ENCODE measurements at places on chromosomes 6 and 20. TPM values are rescaled to one million over a fixed set of nuclear protein-coding genes. Genes with fewer than 3 reads are reported as not detected.
A peak's percentile ranks its signal among the peaks of the same experiment; 100 is the strongest.

- no peak for DNase-seq
These were observed 372.7 kb upstream of the RGS17 start for GRCh38 chr6:153503810-153504209.

DNA sequence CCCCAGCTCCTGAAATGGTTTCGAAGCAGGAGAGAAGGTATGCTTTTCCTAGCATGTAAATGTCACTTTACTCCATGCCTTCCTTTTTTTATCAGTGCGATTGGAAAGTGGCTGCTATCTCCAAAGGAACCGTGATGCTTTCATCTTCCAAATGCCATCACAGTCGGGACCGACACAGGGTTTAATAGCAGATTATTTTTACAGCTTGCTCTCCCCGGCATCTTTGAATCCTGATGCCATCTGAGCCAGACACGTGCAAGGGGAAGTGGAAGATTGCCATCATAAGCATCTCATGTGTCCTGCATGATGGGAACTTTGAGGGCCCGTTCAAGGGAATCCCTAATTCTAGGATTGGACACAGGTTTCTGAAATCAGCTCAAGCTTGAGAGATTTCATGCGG lies 253.4 kb upstream of the KCNG1 start:
- no peak for DNase-seq

GRCh38 chr6:44113414-44113813 lies 13.8 kb downstream of the MRPL14 start:
- DNase-seq = no peak

- DNase-seq = no peak
These were observed 16.3 kb downstream of the NCOA5 start for GRCh38 chr20:46073443-46073842.

DNA sequence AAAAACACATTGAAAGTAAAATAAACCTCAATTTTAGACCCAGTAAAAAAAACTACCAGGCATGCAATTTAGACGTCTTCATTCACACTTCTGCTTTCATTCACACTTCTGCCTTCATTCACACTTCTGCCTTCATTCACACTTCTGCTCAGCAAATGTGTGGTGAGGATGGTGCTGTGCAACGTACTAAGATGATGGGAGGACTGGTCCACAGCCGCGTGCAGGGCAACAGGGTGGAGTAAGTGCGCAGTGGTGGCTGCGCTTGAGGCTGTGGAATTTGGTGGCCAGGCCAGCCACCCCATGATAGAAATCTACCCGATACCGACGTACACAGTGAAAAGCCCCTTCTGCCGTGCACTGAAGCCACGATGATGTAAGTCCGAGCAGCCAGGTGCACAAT lies 114.3 kb upstream of the CD93 start:
- DNase-seq = no peak

GRCh38 chr6:159557031-159557430 lies 136.0 kb downstream of the SOD2 start:
- DNase-seq = no peak

DNA sequence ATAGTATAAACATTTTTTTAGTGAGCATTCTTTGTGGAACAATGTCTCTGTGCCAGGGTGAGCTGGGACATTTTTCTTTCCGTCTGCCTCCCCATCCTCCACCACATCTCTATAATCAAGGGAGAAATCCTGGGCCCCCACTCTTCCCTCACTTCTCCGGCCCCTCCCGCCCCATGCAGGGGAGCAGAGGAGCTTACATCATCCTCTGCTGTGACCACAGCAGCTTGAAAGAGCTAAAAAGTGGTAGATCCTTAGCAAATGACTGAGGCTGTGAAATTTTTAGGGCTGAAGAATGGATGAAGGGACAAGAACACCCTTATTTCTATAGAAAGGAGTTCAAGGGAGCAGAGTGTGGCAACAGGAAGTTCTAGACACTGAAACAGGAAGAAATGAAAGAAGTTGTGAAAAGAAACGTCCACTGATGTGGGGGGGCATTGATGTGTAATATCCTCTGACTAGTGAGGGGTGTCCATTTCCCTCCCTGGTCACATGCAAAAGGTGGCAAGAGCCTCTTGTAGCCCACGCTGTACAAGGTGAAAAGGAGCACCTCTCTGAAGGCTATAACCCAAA lies 380.3 kb upstream of the JARID2 start:
- no peak for DNase-seq

- DNase-seq = no peak
These were observed 107.1 kb downstream of the TSHZ2 start for GRCh38 chr20:53079261-53079691.

GRCh38 chr6:46090115-46091079 lies 39.4 kb upstream of the ENPP4 start:
- DNase-seq = peak; percentile 57

GRCh38 chr6:136607204-136607931 lies 57.1 kb upstream of the MAP7 start:
- DNase-seq = peak; percentile 31

DNA sequence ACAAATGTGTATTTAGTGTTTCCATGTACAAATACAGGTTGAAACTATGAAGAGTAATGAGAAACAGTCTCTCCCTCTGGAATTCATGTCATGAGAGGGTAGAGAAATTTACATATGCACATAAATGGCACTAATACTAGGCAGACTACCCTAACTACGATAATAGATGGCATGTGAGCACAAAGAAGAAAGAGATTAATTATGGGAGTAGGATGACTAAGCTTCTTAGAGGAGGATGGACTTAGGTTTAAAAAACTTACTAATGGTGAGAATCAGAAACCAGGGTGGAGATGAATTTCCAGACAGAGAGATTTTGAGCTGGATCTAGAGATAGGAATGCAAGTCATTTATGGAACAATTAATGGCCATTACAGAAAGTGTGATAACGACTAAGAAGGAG lies 225.3 kb upstream of the HTR1E start:
- DNase-seq = no peak

GRCh38 chr20:46994341-46994740 lies 99.7 kb downstream of the EYA2 start:
- DNase-seq = peak; percentile 32

- no peak for DNase-seq
These were observed 286.1 kb upstream of the GJE1 start for GRCh38 chr6:141846639-141847038.

GRCh38 chr6:132144456-132144855 lies 193.3 kb upstream of the CCN2 start:
- DNase-seq = no peak

The TXNDC5 gene
- 128 TPM for total RNA-seq

The PTPRT gene
- total RNA-seq = 1.5 TPM

The SPTLC3 gene
- 24.5 TPM for total RNA-seq

The EZR gene
- total RNA-seq = 118 TPM

The NKX2-4 gene
- total RNA-seq = 3.9 TPM

The OLIG3 gene
- not detected for total RNA-seq

The PSMB9 gene
- 27.7 TPM for total RNA-seq
